Anterior cingulate cortex (tissue), 58 donors: ENCODE measurements at places on chromosomes 3 and 15.

DNA sequence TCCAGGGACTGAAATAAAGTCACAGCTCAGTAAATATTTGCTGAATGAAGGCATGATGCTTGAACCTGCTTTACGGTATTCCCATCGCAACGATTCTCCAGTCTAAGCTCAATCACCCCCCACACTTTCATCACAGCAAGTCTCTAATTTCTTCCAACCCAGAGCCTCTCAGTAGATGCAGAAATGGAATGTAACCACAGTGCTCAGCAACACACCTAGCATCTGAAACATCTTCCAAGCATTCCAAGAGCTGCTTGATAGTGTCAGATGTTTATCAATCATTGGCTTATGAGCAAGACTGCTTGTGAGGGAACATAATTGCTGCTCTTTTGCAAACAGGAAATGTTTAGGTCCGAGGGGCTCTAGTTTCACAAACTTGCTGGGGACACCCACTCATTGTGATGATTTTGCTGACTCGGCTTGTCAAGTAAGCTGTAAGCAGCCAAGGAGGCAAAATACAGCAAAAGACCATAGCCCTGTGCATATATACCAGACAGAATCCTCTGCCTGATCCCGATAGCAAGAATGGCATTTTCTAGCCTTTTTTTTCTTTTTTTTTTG, 751.2 kb downstream of the NR2F2 start:
- no peak for DNase-seq

GRCh38 chr3:126897943-126898342, 85.0 kb upstream of the PLXNA1 start:
- no peak for DNase-seq

- DNase-seq, result no peak
These were observed 42.7 kb upstream of the TOP2B start for GRCh38 chr3:25707268-25707926.

GRCh38 chr3:52494445-52494844, 693 bp upstream of the STAB1 start:
- no peak for DNase-seq
